ENCODE measurements at places on chromosomes 11 and 22.

GRCh38 chr22:42642806-42643633, 2.6 kb upstream of the ATP5MGL start:
- DNase-seq: no peak

- DNase-seq: no peak
Measured at GRCh38 chr11:113796663-113797259, 17.2 kb downstream of the CLDN25 start.

DNA sequence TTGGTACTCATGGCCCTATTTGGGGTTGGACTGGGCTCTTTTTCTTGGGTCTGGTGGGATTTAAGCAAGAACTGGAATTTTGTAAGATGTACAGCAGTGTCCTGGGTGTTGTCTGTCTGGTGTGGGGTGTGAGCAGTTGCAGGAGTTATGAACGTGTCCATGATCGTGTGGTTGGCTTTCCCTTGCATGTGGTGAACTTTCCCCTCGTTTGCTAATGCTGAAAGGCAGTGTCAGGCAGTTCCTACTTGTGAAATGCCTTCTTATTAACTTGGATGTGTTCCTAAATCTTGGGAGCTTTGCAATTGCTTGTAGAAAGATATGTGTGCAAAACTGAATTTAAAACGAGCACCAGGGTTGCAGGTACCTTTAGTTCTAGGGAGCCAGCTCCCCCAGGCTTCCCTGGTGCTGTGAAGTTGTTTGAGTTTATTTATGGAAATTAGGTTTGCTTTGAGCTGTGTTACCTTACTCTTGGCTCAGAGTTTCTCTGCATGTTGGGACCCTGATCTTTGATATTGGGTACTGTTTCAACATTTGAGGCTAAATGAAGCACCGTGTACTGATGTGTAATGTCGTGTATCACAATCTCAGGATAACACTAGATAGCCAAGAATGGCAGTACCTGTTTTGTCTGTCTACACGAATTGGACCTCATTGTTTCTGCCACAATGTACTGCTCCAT, 35.8 kb upstream of the HSD17B12 start:
- DNase-seq: no peak

- DNase-seq: peak; percentile 80
Measured at GRCh38 chr11:113162592-113162962, 151.8 kb upstream of the TTC12 start.

DNA sequence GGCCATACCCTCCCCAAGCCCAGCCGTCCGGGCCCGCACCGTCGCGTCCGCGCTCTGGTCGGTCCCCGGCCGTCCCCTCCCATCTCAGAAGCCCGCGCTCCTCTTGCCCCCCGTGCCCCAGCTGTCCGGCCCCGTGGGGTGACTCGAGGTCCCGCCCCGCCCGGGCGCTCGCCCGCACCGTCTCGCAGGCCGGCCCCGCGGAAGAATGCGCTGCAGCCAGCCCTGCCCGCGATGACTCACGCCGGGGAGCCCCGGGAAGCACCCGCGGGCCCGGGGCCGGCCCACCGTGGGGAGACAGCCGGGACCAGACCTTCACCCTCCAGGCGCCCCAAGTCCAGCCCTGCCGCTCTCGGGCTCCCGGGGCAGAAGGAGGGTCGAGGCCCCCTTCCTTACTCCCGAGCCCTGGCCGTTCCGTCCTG, 320 bp upstream of the PHLDA2 start:
- no peak for DNase-seq

- DNase-seq: no peak
Measured at GRCh38 chr11:67268081-67268961, 2.0 kb downstream of the GRK2 start.

DNA sequence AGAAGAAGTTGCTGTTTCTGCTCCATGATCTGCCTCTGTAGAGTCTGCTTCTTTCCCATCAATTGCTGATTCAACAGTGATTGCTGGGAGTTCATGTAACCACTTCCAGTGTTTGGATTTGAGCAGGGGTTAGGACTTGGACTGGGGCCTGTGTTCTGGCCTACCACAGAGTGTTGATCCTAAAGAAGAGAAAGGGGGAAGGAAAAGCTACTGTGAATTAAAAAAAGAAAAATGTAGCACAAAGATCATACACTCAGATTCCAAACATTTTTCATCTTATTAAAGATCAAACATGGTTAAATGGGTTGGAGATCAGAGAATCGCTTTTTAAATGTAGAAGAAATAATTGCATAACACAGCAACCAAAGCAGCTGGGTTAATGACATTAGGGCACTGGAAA, 67.6 kb upstream of the MTMR2 start:
- no peak for DNase-seq

- DNase-seq: no peak
Measured at GRCh38 chr11:131583421-131583820, 213.0 kb downstream of the NTM start.

Data from right atrium auricular region (tissue), 2 donors.